NCI-H2227 treated with DMSO at 0.1 percent for 48 hours (cell line): ENCODE measurements at places on chromosomes 3 and 15.

- no peak for DNase-seq
Observed at GRCh38 chr3:177441813-177442646, 244.7 kb upstream of the TBL1XR1 start.

- DNase-seq, result no peak
Observed at GRCh38 chr3:89426060-89426459, 318.6 kb downstream of the EPHA3 start.

GRCh38 chr15:94749811-94750617, 518.7 kb downstream of the MCTP2 start:
- DNase-seq, result no peak

- DNase-seq, result no peak
Observed at GRCh38 chr3:25412269-25412668, 15.8 kb upstream of the RARB start.

GRCh38 chr3:184144505-184144904, 9.3 kb downstream of the EIF2B5 start:
- no peak for DNase-seq

- no peak for DNase-seq
Observed at GRCh38 chr3:136559896-136560295, 192.3 kb downstream of the STAG1 start.

DNA sequence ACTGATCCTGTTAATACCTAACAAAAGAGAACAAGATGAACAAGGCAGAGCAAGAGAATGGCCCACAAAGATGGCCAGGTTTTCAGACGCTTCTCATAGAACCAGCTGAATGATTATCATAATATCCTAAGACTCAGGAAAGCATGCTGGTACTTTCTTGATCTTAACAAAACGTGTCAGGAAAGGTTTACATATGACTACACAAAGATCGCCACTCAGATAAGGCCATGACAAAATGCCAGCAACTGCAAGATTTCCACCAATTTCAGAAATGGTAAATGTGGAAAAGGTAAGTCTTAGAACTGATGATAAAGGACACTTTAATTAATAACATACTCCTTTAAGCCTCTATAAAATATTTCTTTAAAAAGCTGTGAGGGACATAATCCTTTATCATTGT, 108.8 kb downstream of the DLG1 start:
- no peak for DNase-seq

GRCh38 chr3:177177749-177178221, 19.5 kb downstream of the TBL1XR1 start:
- DNase-seq, result no peak

DNA sequence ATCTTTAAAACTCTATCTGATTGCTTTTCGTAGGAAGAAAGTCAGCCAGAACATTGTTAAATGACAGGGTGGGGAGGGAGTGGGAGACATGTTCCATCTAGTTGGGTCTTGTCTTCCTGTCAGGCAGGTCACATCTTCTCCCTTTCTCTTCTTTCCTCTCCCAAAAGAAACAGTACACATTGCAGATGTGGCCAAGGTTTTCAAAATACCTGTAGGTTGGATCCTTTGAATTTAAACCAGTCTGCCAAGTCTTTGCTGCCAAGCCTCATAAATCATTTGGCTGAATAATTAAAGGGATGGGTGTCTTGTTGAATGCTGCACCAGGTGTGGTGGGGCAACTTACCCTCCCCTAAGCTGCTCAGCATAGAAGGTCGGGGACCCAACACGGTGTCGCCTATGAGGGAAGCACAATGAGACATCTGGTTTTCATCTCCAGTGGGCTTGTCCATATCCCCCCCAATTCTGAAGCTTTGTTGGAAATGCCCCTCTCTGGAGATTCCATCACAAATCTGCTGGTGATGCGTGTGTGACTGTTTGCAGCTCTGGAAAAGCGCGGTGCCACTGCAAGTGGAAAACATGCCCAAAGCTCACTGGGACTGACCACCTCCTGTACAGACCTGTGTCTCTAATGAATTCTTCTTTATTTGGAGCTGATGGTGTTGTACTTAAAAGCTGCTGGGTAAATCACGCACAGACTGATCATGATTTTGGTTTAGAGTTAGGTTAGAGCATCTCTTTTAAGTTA, 112.6 kb downstream of the FILIP1L start:
- no peak for DNase-seq

GRCh38 chr3:138114431-138114918, 933 bp downstream of the DZIP1L start:
- DNase-seq, result no peak

- no peak for DNase-seq
Observed at GRCh38 chr3:130354430-130354829, 9.0 kb downstream of the COL6A5 start.
